ENCODE measurements at places on chromosomes 4 and X.

GRCh38 chrX:120560405-120560841 lies 339 bp downstream of the CUL4B start:
- DNase-seq, result no peak

GRCh38 chrX:13478740-13479451 lies 90.5 kb upstream of the EGFL6 start:
- no peak for DNase-seq

GRCh38 chrX:132474544-132475248 lies 14.1 kb downstream of the MBNL3 start:
- DNase-seq, result no peak

DNA sequence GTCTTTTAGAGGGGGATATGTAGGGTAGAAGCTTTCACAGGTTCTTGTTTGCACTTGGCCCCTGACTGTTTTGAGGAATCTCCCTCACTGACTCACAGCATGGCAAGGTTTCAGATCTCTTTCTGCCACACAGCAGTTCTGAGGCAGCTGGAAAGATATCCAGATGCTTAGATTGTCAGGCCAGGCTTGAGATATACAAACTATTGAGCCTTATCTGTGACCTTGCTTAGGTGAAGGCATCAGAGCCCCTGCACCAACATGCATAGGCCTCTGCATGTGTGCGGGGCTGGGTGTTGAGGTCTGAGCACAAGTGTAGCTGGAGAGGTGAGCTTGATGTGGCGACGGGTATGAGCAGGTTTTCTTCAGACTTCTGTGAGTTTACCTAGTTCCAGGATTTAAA lies 80.9 kb upstream of the MSANTD1 start:
- no peak for DNase-seq

- no peak for DNase-seq
These were observed 1.6 kb upstream of the ARMCX6 start for GRCh38 chrX:101619364-101619763.
